ENCODE measurements at places on chromosomes 5 and 9. TPM values are rescaled to one million over a fixed set of nuclear protein-coding genes. Genes with fewer than 3 reads are reported as not detected.

Gene GRM6
- total RNA-seq = not detected

Gene ANKRD33B
- 1.3 TPM for total RNA-seq

Gene MEIKIN
- total RNA-seq = not detected

Gene SLC24A2
- total RNA-seq = not detected

Gene NREP
- 158 TPM for total RNA-seq

Gene SNCAIP
- total RNA-seq = 0.85 TPM

Gene TRIM36
- total RNA-seq = 0.56 TPM

Gene ANKRD18A
- under 0.01 TPM for total RNA-seq

Gene PHF24
- 0.28 TPM for total RNA-seq

Gene TTC23L
- total RNA-seq = 0.28 TPM

Gene MEGF10
- under 0.01 TPM for total RNA-seq

Gene IFNA21
- not detected for total RNA-seq

Gene CDH10
- total RNA-seq = 1.9 TPM

Gene EPB41L4B
- 3.3 TPM for total RNA-seq

Gene PCDHGB5
- 21.4 TPM for total RNA-seq

Gene ABCA1
- total RNA-seq = 73.2 TPM

Gene CDH18
- under 0.01 TPM for total RNA-seq

Gene FOXD1
- total RNA-seq = 6.5 TPM

Gene RFESD
- 2.1 TPM for total RNA-seq

Gene SPATA31E1
- total RNA-seq = not detected

Gene CDH6
- total RNA-seq = 125 TPM

Gene MOB3B
- under 0.01 TPM for total RNA-seq

Gene CDC20B
- 0.56 TPM for total RNA-seq

Gene ANKRD31
- 0.19 TPM for total RNA-seq

Gene GTF3C4
- total RNA-seq = 9.0 TPM

Gene TMED7
- 242 TPM for total RNA-seq
